ENCODE measurements at places on chromosomes 16 and 17. TPM values are rescaled to one million over a fixed set of nuclear protein-coding genes. Genes with fewer than 3 reads are reported as not detected.

GRCh38 chr17:19626079-19626478 is 22.5 kb upstream of the ALDH3A2 start:
- H3K27me3 ChIP-seq: no peaks in the 10 kb centered on the region
- DNase-seq: no peak
- no peaks in the 10 kb centered on the region for H3K4me1 ChIP-seq
- no peaks in the 10 kb centered on the region for H3K36me3 ChIP-seq
- no peak overlapping the region for H3K27ac ChIP-seq
- no peak overlapping the region for H3K4me3 ChIP-seq

- DNase-seq: no peak
- H3K4me3 ChIP-seq: peak overlapping the region; percentile 87
- peaks cover 32% of the 10 kb centered on the region for H3K4me1 ChIP-seq
Measured at GRCh38 chr17:63623786-63624530, 1.7 kb downstream of the MAP3K3 start.

- no peaks in the 10 kb centered on the region for H3K27me3 ChIP-seq
- DNase-seq: no peak
- peaks cover 3% of the 10 kb centered on the region for H3K36me3 ChIP-seq
- no peaks in the 10 kb centered on the region for H3K4me1 ChIP-seq
Measured at GRCh38 chr17:692116-692515, 22.5 kb downstream of the VPS53 start.

- peaks cover 17% of the 10 kb centered on the region for H3K4me1 ChIP-seq
- no peak for DNase-seq
- no peaks in the 10 kb centered on the region for H3K36me3 ChIP-seq
Measured at GRCh38 chr16:67555795-67556212, 6.5 kb upstream of the CTCF start.

OMG gene
- total RNA-seq: 0.11 TPM

Data from Karpas-422 (cell line).